Skin of body (tissue), 3 donors: ENCODE measurements at places on chromosomes 16 and 17.
A peak's percentile ranks its signal among the peaks of the same experiment; 100 is the strongest.

DNA sequence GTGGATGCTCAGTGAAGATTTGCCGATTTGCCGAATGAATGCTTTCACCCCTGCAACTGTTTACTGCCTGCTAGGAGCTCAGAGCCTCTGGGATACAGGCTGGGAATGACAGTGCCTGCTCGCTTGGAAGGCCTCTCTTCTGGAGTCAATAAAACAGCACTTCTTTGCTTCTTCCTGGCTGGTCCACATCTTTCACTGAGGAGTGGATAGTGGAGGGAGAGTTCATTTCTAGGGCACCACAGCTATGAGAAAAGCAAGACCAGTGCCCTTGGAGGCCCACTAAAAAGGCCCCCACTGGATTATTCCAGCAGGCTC, 3.1 kb upstream of the USP7 start:
- no peak for DNase-seq

GRCh38 chr17:39695089-39695474, 4.8 kb upstream of the ERBB2 start:
- no peak for DNase-seq

DNA sequence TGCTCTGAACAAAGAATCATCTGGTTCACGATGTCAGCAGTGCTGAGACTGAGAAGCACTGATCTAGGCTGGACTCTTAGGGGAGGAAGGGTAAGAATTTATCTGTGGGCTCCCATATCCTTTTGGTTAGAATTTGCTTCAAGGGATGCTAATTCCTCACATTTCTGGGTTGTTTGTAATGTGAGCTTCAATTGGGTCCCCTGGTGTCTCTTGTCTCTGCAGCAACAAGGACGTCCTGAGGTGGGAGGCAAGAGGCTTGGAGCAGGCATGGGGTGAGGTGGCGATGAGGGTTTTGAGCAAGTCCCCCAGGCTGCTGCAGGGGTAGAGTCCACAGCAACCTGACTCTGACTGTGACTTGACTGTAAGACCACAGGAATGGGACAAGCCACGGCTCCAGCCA, 213.8 kb upstream of the NLRP1 start:
- DNase-seq, result no peak

DNA sequence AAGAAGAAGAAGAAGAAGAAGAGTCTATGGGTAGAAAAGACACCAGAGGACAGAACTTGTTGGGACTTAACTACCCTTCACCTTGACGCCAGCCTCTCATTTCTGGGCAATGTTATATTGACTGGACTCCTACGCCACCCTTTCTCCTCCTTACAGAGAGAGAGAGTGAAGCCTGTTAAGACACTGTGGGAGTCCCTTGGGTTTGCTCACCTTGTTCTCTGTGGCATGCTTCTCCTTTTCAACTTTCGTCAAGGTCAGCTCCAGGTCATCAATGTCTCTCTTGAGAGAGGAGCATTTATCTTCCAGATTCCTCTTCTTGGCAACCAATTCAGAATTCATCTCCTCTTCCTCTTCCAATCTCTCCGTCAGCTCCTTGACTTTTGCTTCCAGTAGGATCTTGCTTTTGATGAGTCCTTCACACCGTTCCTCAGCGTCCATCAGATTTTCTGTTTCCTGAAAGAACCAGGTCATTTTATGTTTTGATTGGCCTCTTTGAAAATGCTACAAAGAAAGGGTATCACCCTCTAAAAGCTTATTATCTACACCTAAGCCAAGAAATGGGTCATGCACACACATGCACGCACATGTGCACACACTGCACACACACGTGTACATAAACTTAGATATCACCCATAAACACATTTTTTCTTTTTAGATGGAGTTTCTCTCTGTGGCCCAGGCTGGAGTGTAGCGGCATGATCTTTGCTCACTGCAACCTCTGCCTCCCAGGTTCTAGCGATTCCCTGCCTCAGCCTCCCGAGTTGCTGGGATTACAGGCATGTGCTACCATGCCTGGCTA, 48.8 kb downstream of the MYH13 start:
- DNase-seq, result no peak

DNA sequence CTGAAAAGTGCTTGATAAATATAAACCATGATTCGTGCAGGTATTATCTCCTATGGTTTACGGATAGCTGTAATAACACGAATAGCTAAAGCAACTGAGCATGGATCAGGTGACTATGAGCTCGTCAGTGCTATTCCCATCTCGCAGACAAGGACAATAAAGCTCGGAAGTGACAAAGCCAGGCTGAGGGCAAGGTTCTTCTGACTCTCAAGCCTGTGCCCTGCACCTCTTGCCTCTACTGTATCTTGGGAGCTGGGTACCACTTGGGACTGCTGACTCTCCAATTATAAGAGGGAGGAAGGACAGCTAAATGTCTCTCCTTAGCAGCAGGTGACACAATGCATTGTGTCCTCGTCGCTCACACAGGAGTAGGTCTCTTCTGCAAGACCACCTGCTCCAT, 49.6 kb upstream of the IRF8 start:
- no peak for DNase-seq

DNA sequence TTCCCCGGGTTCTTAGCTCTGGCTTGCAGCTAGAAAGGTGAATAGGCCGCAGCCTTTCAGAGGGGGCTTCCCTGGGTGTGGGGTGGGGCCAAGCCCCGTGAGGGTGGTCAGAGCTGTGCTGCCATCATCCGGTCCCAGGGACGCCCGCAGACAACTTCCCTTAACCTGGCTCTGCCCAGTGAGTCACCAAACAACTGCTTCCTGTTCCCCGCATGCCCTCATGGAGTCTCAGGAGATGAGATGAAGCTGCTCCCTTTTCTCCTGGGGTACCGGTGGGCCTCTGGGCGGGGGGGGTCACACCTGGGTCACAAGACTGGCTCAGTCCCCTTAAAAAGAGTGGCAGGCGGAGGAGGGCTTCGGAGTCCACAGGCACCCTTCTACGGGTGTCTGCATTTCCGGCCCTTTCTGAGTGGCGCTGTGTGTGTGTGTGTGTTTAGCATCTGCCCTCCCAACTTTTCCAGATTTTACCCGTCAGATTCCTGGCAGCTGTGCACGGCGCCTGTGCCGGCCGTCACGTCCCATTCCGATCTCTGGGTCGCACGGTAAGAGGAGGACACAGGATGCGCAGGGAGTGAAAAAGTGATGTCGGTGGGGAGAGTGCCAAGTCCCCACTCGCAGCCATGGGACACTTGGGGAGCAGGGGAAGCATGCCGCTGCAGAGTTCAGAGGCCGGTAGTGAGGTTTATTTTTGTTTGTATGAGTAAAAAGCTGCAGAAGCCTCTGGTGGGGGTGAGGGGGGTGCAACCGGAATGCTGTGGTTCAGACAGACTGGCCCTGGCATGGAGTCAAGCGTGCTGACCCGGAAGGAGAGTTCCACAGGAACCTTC, 16.8 kb downstream of the HIC1 start:
- peak; percentile 34 for DNase-seq

DNA sequence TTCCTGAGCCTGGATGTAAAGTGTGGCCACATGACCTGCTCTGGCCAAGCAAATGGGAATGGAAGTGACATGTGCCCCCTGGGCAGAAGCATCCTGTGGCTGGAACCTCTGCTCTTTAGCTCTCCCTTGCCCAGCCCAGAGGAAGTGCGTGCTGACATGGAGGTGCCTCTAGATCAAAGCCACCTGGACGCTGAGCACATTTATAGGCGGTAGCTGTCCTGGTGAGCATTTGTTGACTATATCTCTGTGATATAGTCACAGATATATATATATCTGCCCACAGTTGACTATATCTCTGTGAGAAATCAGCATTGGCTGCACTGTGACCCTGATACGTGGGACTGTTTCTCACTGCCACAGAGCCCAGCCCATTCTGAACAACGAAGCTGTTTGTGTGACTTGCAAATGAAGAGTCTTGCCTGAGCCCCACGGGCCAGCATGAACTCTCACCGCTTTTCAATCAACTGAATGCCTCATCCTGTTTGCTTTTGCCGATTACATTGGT, 118.8 kb downstream of the C16orf95 start:
- no peak for DNase-seq
